ENCODE measurements at places on chromosomes 12 and 14.

GRCh38 chr14:77267937-77268699 is 2.9 kb downstream of the NGB start:
- DNase-seq, result no peak

DNA sequence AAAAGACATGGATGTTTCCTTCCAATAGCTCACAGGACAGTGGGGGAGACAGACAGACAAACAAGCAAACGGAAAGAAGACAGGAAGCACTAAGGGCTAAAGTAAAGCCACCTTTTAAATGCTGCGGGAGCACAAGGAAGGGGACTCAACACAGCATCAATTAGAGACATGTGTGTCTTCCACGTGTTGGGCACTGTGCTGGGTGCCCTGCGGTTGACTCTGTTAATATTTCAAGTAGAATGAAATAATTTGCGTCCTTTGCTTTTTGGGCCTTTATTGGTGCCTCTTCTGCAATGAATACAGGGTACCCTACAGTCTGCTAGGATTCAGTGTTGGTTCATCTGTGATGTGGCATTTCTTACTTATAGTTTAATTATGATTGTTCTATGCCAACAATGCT is 90.9 kb upstream of the CPM start:
- DNase-seq, result no peak

GRCh38 chr12:85796001-85796400 is 40.2 kb downstream of the RASSF9 start:
- no peak for DNase-seq

DNA sequence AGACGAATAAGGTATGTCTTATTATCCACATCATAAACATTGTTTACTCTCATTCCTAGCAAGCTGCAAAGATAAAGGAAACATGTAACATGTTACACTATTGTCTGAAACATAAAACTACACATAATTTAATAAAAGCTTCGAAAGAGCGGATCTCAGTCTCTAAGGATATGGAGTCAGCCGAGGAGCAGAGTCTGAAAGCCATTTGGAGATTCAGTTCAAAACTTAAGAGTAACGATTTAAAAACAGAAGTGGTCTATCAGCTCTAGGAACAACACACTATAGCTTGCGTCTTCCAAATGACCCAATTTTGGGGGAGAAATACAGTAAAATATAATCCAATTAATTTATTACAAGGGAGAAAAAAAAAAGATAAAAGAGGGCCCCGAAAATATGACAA is 775 bp downstream of the NEMF start:
- no peak for DNase-seq

DNA sequence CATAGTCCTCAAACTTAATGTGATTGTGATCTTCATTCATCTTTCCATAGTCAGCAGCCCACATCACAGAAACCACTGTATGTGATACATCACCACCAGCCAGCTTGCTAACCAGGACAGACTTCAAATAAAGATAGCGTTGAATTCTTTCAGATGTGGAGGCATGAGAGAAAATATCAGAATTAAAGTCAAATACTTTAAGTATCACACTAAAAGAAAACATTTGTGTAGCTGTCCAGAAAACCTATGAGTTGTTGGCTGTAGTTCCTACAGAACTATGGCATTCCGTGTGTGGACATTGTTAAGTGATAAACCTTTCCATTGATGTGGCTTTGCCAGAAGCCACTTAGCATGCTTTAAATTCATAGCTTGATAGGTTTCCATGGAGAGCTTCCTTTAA is 105.1 kb downstream of the LLPH start:
- no peak for DNase-seq

GRCh38 chr12:91890742-91891141 is 254.9 kb downstream of the BTG1 start:
- DNase-seq, result no peak

Data from right renal pelvis (tissue), 4 donors.